ENCODE measurements at places on chromosomes 16 and 17. TPM values are rescaled to one million over a fixed set of nuclear protein-coding genes. Genes with fewer than 3 reads are reported as not detected.
A peak's percentile ranks its signal among the peaks of the same experiment; 100 is the strongest.

GRCh38 chr16:7090628-7091115, 242.0 kb upstream of the RBFOX1 start:
- no peak for DNase-seq

DNA sequence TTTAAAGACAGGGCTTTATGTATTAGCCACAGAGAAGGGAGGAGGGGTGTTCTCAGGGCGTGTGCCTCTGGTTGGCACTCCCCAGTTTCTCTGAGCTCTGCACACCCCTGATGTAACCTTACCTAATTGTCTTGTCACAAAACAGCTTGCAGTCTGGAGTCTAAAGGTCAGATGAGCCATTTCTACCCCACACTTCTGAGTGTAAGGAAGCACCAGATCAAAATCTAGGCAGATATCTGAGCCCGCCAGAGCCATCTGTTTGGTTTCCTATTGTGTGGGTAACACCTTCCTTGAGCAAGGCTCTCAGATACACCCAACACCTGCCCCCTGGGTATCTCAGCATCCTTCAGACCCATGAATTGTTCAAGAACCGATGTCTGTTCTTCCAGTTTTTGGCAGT, 15.5 kb downstream of the CDH1 start:
- no peak for DNase-seq

- no peak for DNase-seq
These were observed 215.8 kb downstream of the RBFOX3 start for GRCh38 chr17:79395066-79395465.

- DNase-seq: no peak
These were observed 638.2 kb upstream of the SOX9 start for GRCh38 chr17:71482625-71483024.

DNA sequence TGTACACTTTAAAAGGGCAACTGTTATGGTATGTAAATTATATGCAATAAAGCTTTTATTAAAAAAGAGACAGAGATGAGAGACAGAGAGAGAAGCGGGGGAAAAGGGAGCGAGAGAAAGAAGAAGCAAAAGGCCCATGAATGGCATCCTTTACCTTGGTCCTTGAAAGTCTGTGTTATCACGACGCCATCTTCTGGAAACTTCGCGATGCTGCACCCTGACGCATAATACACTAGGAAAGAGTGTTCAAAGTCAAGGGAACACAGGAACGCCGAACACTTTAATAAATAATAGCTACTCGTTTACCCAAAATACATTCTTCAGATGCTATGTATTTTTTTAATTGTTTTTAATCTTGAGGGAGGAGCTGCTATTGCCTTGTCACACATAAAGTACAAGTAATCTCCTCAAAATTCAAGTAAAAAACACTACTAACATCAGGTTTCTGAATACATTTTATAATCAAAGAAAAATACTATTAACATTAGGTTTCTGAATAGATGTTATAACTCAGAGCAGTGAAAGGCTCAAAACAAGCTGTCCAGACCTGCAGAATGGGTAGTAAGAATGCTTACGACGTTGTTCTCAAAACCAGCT, 23.0 kb upstream of the SLC38A8 start:
- DNase-seq: peak; percentile 63

DNA sequence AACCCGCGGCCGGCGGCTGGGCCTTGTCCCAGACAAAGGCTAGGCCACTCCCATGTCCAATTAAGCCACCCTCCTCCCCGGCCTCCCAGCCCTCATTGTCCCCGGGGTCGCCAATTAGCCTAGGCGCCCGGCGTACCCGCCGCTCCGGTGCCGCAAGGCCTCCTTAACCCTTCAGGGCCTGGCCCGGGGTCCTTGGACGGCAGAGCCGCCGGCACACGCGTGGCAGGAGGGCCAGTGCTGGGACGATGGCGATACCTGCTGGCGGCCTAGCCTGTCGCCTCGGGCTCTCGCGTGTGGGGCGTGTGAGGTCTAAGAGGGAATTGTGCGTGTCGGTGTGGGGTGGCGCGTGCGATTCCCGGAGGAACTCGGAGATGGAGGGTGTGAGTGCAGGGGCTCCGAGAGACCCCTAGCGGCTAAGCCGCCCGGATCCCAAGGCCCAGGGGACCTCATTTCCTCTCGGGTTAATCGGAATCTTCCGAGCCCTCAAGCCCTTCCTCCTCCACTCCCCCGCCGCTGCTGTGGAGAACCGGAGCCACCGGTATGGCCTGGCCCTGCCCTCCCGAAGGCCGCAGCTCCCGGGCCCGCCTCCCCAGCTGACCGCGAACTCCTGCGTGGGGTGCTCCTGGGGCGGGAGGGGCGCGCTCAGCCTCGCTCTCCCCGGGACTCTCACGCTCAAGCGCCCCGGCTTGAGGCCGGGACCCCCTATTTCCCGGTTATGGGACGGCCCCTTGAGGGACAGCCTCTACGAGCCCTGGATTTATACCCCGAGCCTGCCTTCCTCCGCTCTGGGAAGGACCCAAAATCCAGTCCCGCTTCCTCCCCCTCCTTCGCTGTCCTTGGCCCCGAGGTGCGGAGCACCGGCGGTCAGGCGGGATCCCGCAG, 11.9 kb downstream of the TBX2 start:
- DNase-seq: peak; percentile 90

- no peak for DNase-seq
These were observed 12.7 kb downstream of the EARS2 start for GRCh38 chr16:23544436-23544835.

DNA sequence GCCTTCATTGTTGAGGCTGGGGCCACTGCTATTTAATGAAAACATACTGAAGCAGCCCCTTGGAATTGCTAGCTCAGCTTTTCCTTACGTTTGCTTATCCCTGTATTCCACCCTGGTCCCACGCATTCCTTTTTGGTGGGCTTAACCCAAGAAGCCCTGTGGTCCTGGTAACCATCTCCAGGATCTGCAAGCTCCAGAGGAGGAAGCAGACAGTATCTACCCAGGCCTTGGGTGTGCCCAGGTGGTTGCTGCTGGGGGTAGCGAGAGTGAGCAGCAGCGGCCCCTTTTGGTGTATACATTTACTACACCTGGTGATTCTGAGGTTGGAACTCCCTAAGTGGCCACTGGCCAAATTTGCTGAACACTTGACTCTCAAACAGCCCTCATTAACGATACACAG, 97.7 kb downstream of the CBLN1 start:
- no peak for DNase-seq

DNA sequence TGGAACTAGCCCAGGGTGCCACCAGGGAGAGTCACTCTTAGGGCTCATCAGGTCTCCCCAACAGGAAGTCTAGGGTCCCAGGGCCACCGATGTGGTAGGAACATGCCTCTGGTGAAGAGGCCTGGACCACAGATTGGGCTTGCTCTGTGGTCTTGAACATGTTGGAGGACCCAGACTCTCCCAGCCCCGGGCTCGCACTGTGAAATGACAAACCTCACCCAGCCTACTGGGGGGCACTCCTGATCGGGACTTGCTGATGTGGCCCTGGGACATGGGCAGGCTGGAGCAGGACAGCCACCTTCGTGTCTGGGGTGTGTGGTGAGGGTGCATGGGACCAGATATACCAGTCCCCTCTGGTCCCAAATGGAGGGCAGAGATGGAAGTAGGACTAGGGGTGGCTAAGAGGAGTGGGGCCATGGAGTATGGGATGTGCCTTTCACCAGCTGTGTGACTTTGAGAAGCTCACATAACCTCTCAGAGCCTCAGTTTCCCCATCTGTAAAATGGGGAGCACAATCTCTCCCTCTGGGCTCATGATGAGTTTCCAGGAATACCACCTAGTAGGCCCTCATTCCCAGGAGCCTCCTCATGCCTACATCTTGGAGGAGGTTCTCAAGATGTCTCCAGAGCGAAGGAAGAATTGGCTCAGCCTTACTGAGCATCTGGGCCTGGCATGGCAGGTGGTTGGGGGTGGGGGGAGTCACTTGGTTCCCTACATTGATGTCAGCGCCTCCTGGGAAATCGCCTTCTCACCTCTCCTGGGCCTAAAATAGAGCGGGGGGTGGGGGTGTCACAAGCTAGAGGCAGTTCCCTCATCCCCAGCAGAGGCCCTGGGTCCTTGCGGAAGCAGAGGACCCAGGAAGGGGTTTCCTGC, 1.5 kb upstream of the ADAM11 start:
- peak; percentile 49 for DNase-seq

- no peak for DNase-seq
These were observed 17.0 kb downstream of the CNTNAP1 start for GRCh38 chr17:42699415-42699740.

DNA sequence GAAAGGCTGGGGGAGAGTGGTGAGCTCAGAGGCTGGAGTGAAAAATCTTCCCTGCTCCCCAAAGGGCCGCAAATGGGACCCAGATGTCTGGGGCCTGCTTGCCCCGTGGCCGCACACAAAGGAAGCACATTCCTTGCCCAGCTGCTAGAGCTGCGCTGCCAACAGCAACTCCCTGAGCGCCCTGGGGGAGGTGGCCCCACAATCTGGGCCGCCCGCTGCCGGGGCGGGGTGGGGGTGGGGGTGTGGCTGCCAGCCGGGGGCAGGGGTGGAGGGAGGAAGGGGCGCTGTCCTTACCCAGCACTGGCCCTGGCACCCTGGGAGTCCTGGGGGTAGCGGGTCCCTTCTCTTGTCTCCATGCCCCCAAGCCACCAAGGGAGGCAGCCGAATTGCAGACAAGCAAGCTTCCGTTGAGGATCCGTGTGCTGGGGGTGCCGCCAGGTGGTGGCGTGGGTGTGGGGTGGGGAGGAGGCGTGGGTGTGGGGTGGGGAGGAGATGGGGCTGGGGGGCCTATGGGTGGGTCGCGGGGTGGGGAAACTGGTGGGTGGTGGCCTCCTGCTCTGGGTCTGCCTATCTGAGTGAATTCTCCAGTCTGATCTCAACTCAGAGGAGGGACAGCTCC, 48.4 kb upstream of the PABPN1L start:
- DNase-seq: no peak

DNA sequence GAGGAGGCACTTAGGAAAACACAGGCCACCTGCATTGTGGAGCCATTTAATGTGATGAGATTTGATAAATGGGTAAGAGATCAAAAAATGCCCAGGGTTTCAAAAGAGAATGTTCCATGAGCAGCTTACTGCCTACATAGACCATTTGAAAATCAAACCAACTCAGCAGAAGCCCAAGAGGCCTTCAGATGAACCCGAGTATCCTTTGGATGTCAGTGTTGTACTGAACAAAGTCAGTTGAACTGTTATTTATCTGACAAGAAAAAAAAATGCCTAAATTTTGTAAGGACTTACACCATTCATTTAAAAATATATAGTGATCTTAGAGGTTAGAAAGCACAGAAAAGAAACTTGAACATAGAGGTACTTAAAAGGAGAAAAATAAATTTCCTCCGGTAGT, 381.7 kb downstream of the ZFHX3 start:
- peak; percentile 7 for DNase-seq

DNA sequence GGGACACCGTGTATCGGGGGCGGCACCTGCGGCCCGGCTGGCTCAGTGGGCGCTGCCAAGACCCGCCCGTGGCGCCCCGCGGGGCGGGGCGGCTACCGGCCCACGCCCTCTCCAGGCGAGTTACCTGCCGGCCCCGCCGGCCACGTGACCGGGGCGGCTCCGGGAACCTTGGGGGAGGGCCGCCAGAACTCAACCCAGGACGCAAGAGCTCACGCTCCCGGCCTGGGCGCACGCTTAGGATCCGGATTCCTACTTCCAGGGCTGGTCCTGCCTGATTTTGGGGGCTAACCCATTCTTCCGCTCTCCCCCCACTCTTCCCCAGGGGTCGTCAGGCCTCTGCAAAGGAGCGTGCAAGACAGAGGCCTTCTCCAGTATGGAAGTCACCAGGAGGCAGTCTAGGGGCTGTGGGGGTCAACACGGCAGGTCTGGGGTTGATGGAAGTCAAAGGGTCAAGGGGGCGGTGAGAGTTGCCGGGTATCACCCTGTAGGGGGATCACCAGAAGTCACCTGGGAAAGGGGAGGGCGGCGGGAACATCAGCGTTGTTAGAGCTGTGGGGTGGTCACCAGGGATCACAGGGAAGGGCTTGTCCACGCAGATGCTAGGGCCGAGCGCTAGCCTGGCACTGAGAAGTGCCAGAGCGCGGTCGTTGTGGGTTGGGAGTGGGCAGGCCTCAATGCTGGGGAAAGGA, 354 bp upstream of the ESRP2 start:
- DNase-seq: peak; percentile 88

- no peak for DNase-seq
These were observed 4.8 kb upstream of the MT2A start for GRCh38 chr16:56603589-56603988.

DNA sequence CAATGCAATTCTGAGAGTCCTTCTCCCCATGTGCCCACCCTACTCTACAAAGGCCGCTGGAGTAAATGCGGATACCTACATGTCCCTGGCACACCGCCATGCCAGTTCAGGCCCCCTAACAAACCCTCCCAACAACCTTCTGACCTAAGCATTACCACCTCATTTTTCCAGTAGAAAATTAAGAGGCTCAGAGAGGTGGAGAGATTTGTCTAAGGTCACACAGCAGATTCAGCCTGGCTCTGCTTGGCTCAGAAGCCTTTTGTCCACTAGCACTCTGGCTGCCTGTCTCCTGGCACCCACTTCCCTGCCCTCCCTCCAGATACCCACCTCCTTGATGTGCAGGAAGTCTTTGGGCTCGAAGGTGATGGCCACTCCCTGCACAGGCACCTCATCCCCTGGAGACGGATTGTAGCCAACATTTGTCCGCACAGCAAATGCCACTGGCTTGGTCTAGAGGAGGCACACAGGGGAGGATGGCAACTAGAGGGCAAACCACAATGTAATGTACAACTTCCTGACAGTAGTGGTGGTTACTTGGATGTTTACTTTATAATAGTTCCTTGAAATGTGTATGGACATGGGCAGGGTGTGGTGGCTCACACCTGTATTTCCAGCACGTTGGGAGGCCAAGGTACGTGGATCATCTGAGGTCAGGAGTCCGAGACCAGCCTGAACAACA, 10.2 kb downstream of the CACNB1 start:
- DNase-seq: no peak

GRCh38 chr16:53056392-53056881, 1.6 kb downstream of the CHD9 start:
- no peak for DNase-seq

DNA sequence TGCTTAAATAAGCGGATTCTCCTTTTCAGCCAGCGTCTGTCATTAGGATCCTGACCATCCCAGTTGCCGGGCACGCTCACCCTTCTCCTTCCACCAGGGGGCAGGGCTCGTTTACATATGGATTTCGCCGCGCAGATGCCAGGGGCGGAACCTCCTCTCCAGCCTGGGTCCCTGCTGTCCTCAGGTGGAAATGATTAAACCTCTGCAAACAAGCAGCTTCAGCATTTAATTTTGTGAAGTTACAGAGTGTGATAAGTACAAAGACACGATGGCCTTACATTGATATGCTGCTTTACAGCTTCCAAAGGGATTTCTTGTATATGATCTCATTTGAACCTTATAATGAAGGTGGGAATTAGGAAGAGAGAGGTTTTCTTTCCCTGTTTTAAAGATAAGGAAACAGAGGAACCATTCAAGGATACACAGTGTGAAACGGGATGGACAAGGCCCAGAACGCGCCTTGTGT, 3.9 kb upstream of the KRT28 start:
- DNase-seq: peak; percentile 88

The ABCA3 gene
- 5.5 TPM for polyA plus RNA-seq

The SHCBP1 gene
- polyA plus RNA-seq: 2.6 TPM

The CCL1 gene
- polyA plus RNA-seq: not detected

The ITGB4 gene
- 15.7 TPM for polyA plus RNA-seq

The VAT1L gene
- polyA plus RNA-seq: 4.5 TPM

The FA2H gene
- polyA plus RNA-seq: 10.3 TPM
